ENCODE measurements at places on chromosomes 13 and 19.

DNA sequence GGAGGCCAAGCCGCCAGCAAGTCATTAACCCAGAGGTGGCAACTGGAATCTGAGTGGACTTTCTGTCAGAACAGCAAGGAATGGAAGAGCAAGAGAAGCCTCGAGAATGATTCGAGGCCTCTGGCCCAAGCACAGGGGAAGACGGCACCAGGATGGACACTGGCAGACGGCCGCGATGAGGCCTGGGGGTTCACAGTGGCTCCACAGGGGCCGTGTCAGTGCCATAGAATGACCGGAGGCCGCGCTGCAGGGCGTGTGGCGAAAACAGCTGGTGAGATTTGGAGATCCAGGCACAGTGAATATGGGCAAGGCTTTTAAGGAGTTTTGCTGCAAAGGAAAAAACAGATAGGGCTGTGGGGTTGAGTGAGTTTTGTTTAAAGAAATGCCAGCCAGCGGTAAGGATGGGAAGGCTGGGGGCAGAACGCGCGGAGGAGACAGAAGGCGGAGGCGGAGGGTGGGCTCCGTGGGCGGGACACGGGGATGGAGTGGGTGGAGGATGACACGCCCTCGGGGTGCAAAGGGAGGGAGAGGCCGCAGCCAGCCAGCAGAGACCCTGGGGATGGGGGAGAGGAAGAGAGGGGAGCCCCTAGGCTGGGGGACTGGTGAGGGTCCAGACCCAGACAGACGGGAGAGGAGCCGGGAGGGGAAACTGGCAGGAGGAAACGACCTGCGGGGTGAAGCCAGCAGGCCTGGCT, 130.5 kb downstream of the RNF17 start:
- DNase-seq = no peak

DNA sequence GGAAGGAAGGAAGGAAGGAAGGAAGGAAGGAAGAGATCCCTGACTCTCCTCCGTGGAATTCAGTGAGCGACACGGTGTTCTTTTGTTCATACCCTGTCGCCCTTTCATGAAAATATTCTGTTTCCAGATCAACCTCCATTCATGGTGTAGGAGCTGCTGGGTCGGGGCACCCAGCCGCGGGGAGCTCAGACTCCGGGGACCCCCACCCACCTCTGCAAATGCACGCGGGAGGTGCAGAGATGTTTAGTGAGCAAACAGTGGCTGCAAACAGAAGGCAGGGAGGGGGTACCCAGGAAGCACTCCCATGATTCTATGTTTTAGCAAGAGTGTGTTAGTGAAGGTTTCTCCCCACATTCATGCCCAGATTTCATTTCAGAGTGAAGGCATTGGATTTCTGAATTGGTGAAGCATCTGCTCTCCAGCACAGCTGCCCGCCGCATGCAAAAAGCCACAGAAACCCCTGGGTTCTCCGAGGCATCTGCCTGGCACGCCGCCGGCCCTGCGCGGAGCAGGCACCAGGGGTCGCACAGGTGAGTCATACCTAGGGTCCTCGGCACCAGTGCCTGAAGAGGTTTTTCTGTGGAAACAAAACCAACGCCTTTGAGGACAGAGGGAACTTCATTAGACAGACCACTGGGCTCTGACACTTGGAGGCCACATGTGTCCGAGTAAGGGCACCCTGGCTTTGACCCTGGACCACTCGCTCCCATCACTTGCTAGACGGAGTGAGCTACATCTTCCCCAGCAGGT, 80.6 kb downstream of the ZNF557 start:
- DNase-seq = no peak

DNA sequence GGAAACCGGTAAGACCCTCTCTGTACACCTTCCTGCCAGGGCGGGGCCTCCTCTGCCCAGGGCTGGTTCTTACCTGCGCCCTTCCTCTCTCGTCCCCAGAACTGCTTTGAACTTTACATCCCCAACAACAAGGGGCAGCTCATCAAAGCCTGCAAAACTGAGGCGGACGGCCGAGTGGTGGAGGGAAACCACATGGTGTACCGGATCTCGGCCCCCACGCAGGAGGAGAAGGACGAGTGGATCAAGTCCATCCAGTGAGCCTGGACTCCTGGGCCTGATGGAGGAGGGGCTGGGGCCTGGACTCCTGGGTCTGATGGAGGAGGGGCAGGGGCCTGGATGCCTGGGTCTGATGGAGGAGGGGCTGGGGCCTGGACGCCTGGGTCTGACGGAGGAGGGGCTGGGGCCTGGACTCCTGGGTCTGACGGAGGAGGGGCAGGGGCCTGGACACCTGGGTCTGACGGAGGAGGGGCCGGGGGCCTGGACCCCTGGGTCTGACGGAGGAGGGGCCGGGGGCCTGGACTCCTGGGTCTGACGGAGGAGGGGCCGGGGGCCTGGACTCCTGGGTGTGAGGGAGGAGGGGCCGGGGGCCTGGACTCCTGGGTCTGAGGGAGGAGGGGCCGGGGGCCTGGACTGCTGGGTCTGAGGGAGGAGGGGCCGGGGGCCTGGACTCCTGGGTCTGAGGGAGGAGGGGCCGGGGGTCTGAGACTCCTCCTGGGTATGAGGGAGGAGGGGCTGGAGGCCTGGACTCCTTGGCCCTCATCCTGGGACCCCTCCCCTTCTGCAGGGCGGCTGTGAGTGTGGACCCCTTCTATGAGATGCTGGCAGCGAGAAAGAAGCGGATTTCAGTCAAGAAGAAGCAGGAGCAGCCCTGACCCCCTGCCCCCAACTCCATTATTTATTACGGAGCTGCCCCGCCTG, 9.4 kb downstream of the CYTH2 start:
- DNase-seq = no peak

GRCh38 chr19:771332-771785, 20.4 kb downstream of the MISP start:
- DNase-seq = no peak

- no peak for DNase-seq
Measured at GRCh38 chr13:43272851-43273250, 249.5 kb downstream of the DNAJC15 start.

GRCh38 chr19:56980906-56981305, 138.9 kb upstream of the USP29 start:
- no peak for DNase-seq

- no peak for DNase-seq
Measured at GRCh38 chr13:49620170-49620621, 8.1 kb upstream of the ARL11 start.

DNA sequence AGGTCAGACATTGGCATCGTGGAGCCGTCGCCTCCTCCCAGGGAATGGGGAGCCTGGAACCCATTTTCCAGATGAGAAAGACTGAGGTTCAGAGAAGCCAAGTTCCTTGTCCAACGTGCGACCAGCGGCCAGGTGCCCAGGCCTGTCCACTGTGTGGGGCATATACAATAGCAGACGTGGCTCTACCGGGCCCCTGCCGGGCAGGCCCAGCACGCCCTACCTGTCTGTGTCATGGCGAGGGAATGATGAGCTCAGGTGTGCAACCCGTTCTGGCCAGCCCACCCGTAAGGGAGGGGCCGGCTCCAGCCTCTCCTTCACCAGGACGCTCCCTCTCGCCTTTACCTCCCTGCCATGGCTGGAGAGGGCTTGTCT, 837 bp downstream of the GNA15 start:
- no peak for DNase-seq

- no peak for DNase-seq
Measured at GRCh38 chr13:73288596-73288995, 229.8 kb downstream of the KLF5 start.

GRCh38 chr13:111344471-111345191, 24.2 kb downstream of the TEX29 start:
- no peak for DNase-seq

GRCh38 chr19:35830986-35831385, 18.3 kb upstream of the PRODH2 start:
- no peak for DNase-seq

DNA sequence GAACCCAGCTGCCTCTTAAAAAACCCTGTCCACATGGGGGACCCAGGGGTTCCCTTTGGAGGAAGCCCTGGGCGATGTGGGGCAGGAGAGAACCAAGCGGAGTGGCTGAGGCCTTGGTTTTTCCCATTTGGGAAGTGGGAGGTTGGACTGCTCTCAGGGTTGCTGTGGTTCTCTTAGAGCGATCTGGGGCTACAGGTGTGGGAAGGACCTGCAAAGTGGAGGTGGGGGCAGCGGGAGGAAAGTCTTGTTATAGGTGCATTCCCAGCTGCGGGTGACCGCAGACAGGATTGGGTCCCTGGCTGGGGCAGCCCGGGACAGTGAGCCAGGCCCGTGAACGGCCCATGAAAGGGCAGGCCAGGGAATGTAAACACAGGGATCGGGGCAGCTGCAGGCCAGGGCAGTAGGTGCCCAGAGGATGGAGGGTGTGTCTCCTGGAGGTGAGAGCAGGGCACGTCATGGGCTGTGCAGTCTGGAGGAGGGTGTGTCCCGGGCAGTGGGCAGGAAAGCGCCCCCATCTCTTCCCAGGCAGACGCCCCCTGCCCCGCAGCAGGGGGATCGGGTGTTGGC, 814 bp downstream of the SLC25A23 start:
- no peak for DNase-seq

DNA sequence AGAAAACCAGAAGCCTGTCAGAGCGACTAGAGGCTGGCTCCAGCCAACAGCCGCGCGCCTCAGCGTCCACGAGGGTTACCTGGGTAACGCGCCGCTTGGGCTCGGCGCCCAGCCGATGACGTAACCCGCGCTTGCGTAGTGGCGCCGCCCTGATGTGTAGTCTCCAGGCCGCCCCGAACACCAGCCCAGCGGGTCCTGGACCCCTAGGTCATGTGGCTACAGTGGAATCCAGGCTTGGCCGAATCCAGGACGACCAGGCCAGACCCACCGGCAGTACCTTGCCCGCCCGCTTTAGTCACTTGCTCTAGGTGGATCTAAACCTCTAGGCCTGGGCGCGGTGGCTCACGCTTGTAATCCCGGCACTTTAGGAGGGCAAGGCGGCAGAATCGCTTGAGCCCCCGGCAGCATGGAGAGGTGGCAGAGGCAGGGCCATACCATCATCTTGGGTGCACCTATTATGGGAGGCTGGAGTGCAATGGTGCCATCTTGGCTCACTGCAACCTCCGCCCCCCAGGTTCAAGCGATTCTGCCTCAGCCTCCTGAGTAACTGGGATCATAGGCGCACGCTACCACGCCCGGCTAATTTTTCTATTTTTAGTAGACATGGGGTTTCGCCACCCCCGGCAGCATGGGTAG, 7.2 kb upstream of the ZNF606 start:
- DNase-seq = no peak

DNA sequence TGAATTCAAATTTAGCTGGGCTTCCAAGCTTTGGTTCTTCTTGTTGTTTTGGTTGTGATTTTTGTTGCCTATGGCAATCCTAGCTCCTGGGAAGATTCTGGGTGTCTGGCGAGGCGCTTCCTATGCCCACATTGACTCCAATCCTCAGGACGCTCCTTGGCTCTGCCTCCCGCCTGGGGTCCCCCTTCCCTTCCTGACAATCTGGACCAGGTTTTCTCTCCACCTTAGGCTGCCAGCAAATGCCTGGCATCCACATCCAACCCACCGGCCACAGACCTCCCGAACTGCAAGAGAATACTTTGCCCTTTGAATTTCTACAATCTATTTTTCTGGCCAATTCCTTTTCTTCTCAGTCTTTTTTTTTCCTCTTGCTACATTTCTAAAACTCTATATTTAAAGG, 186.9 kb upstream of the UBL3 start:
- no peak for DNase-seq

DNA sequence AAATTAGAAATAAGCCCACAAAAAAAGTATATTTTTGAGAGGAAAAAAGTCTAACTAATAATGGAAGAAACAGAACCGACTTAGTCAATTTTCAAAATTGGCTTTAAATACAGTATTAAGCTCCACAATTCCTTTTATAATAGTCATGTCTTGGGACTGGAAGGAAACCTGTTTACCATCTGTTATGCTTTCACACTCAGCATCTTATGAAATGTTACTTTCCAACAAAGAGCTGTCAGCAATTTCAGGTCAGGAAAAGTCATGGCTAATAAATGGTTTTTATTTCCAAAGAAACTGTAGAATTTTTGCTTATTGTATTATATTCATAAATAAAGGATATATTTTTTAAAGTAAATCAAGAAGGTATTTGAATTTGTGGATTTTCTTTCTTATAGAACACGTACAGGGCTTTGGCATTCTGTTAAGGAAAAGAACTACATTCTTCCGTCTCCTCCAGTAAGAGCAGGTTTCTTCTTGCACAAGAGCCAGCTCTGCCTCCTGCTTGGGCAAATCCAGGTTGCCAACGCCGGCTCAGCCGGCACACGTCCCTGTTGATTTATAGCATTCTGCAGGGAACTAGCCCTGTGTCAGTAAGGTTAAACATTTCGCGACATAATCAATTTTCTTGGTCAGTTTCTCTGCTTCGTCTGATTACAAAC, 52.9 kb upstream of the GPR12 start:
- DNase-seq = no peak

GRCh38 chr13:103246581-103247200, 180.5 kb upstream of the SLC10A2 start:
- DNase-seq = no peak

DNA sequence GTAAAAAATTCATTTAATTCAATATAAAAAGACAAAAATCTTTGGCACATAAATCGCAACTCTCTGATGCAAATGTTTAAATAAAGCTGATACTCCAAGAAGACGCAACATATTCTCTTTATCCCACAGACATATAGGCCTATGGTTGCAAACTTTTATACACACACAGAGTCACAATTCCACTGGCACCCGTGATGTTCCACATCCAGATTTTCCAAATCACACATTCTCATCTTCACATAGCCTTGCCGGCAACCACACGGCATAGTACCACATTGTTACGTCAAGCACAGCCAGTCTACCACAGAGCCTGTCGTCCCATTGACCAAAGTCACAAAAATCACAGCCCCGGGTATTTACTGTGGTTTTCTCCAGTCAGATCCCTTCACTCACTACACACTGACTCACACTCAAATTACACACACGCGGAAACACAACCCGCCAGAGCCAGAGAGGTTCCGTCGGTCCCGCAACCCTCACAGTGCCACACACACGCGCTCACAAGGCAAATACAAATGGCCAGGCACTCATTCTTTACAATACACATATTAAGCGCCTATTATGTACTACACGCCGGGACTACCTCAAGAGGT, 546 bp upstream of the ZNF546 start:
- no peak for DNase-seq

DNA sequence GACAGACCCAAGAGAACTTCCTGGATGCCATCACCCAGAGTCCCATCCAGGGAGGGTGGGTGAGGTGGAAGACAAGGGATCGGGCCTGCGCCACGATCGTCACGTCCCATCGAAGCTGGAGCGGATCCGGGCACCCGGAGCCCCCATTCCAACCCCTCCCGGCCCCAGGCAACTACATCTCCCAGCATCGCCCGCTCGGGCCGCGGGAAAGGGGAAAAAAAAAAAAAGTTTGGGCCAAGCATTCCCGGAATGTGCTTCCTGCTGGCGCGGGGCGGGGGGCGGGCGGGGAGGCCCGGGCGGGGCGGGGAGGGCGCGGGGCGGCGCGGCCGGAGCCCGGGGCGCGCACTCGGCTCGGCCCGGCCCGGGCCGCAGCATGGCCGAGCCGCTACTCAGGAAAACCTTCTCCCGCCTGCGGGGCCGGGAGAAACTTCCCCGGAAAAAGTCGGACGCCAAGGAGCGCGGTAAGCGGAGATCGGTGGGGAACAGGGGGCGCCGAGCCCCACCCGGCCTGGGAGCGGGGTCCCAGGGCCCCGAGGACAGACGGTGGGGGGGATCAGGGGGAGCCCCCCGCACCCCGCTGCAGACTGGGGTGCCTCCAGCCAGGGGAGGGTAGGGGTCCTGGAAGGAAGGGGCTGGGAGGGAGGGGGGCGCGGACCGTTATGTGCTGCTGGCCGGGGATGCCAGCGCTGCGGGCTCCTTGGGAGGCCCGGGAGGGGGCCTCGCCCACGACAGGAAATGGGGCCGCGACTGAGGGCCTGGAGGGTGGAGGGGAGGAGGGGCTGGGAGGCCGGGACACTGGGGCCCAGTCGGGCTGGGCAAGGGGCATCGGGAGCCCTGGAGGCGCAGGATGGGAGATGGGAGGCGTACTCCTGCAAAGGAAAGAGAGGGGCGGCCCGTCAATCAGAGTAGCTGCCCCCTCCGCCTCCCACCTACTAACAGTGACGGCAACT, at the start of gene SYDE1:
Gene SYDE1, plus strand, starts transcription at position 341 of the 950 bp plus-strand sequence. Its CDS starts 33 bp downstream, at position 374.
- DNase-seq = no peak
